Cerebellar nuclear complex (tissue), 1 donor: ENCODE measurements at places on chromosomes 1 and 21.

DNA sequence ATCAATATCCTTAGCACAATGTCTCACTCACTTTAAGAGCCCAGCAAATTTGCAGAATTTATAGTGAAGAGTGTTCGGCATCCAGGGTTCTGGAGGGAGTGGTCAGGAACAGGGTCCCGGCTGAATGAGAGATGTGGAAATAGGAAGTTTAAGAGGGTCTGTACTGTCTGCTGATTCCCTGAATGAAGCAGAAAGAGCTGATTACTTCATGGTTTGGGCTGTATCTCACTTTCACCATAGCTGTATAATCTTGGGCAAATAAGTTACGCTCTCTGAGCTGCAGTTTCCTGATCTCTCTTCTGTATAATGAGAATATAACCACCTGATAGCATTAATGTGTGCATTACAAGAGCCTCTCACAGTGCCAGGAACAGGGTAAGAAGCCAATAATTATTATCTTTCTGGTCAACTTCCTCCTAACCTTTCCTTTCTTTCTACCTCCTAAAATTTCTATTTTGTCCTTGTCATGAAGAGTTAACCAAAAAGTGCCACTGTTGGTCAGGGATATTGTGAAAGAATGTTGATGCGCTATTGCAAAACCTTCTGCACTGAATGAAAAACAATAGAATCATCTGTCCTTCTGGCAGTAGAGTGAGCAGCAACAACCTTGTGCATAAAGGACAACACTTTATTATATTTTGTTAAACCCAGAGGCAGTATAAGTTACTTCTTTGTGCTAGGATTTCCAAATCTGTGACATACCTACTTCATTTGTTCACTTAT, 14.7 kb upstream of the PTGFR start:
- DNase-seq: no peak

DNA sequence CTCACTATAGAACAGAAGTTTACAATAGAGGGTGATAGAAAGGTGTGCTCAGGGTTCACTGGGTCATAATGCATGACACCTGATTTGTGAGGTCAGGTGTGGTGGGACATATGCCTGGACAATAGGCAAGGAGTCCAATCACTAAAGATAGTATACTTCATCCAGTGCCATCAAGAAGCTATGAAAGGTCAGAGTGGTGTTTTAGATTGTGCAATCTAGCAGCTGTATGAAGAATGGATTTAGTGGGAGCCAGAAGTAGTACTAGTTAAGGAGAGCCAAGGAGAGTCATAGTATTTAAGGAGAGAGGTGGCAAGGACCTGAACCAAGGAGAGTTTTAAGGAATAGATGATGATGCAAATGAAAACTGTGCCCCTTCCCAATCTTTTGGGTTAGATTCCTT, 80.6 kb upstream of the C1orf105 start:
- no peak for DNase-seq

DNA sequence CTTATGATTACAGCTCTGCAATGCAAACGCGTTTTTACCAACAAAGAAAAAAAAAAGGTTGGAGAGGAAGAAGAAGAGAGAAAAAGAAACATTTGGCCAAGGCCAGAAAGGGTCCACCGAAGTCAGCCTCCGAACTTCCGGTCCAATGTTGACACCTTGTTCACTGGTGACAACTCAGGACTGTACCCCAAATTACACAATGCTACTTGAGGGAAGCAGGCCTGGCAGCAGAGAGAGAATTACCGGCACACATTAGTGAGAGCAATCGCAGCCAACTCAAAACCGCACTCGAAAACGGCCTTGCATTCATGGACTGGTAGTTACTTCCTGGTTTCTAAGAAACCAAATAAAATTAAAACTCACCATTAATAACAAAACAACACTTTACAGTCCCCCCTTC, 652.5 kb downstream of the KIF26B start:
- no peak for DNase-seq

DNA sequence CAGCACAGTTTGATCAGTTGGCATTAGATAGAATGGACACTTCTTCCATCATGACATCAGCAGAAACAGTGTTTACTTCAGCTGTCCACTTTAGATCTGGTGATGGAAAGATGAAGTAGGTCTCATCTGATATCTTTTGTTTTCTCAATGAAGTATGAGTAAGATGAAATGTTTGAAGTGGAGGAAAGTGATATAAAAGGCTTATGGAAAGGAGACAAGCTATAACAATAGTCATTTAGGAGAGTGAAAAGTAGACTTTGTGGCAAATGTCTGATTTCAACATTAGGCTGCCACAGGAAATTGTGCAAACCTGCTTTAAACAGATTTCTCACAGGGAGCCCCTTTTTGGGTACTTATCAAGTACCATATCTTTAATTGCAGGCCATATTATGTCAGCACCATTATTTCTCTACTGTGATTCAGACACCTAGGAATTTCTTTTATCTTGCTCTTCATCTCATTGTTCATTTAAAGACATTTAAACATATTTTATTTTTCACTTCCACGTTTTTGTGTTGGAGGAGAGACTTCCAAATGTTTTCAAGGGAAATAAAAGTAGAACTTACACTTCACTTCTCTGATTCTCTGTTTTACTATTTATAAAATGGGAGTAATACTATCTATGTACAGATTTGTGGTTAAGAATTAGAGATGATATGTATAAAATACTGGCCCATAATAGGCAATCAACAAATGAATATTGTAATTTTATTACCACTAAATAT, 18.1 kb downstream of the PDC start:
- DNase-seq: no peak

- no peak for DNase-seq
Measured at GRCh38 chr1:7648761-7649384, 122.2 kb upstream of the VAMP3 start.

- no peak for DNase-seq
Measured at GRCh38 chr1:1286313-1287261, 6.4 kb downstream of the SCNN1D start.
